NCI-H2081 (cell line): ENCODE measurements at places on chromosomes 4 and X.
A peak's percentile ranks its signal among the peaks of the same experiment; 100 is the strongest.

DNA sequence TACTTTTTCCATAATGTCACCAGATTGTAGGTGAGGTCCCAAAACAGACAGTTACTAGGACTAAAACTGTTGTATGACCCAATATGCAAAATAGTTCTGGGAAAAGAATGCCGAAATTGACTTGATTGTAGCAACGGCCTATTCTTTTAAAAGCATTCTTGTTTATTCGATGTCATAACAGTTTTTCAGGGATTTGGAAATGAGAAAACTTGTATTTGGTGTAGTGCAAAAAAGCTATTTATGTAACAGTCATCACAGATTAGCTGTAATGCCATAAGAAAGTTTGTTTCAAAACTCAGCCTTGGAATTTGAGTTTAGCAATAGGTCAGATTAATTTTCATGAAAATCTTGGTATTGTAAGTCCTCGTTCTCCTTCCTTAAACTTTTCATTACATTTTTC, 69.2 kb upstream of the DIAPH2 start:
- no peak for DNase-seq

- no peak for DNase-seq
Measured at GRCh38 chr4:3307060-3307459, 14.2 kb downstream of the RGS12 start.

GRCh38 chr4:2364654-2365053, 53.8 kb downstream of the ZFYVE28 start:
- DNase-seq: no peak

GRCh38 chrX:125205133-125205917, 114.3 kb upstream of the TEX13C start:
- DNase-seq: peak; percentile 94

DNA sequence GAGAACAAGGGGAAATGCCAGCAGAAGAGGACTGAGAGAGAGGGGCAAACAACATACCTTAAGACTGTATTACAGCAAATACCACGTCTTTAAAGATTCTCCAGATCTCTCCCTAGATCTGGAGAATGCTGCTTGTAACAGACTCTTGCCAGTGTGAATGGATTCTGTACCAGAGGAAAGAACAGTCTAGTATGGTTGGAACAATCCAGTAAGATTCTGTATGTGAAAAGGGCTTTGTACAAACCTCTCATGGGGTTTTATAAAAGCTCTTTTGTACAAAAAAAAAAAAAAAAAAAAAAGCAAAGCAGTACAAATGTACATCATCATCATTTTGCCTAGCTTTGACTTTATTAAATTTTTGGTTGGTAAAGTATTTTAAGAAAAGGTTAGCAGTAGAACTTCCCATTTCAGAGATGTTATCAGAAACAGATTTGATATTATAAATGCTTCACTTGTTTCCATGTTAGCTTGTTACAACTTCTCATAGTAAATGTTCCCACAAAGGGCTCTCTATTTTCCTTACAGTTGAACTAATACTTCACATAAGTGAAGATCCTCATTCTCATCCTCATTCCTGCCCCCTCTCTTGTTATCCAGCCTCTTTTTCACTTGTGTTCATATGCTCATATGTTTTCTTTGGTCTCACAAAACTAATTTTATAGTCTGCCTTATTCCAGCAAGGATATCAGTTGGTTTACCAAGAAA, 144.2 kb downstream of the EDA start:
- DNase-seq: no peak

DNA sequence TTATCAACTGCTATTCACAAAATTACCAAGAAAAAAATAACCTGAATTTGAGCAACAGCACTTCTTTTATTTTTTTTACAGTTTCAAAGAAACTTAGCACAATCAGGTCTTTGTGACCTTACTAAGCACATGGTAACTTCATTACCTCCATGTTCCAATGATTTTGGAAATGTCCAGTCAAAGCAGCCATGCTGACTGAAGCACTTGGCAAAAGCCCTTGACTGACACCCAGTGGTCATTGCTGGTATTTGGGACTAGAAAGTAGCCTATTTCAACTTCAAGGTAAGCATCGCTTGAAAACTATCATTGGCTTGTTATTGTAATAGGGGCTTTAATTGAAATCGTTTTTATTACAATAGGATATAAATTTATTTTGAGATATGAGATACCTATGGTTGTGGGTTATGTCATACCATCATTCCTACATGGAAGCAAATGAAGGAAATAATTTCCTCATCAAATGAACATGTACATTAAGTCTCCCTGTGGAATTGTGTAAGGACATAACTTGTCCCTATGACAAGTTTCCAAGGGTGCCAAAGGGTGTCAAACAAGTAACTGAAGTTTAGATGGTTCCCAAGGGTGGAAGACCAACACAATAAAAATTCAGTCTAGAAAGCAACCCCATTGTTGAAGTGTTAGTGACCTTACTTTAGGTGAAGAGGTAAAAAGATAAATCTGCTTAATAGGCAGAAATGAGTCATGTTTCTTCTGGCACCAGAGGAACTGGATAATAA, 15.2 kb upstream of the ANXA10 start:
- DNase-seq: peak; percentile 72

GRCh38 chr4:168138143-168138542, 45.8 kb downstream of the ANXA10 start:
- no peak for DNase-seq
